ENCODE measurements at places on chromosomes 12 and 14.
A peak's percentile ranks its signal among the peaks of the same experiment; 100 is the strongest.

DNA sequence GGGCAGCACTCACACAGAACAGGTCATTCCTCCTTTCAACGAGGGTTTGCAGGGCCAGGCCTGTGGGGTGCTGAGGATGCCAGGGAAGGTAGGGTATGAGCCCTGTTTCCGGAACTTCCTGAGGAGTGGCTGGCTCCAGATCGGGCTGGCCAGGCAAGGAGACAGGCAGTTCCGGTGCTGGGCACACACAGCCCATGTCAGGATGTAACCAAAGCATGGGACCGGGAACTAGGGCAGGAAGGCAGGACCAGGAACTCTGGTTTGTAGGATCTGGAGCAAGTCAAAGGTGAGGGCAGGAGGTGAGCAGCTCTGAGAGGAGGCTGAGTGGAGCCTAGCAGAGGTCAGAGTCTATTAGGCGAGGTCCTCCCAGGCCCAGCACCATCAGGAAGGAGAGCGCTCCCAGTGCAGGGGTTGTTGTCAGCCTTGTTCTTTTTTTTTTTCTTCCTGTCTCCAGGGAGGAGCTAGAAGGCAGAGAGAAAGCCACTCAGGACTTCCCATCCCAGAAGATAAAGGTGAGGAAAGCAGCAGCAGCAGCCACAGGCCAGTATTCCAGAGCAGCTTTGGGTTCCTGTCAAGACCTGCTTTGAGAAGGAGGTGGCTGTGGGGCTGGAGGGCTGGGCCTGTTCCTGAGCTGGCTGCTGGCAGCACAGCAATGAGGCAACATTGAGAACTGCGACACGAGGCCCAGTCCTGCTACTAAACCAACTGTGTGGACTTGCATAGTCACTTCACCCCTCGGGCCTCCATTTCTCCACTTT is 49.0 kb upstream of the PTGR2 start:
- no peak for DNase-seq

DNA sequence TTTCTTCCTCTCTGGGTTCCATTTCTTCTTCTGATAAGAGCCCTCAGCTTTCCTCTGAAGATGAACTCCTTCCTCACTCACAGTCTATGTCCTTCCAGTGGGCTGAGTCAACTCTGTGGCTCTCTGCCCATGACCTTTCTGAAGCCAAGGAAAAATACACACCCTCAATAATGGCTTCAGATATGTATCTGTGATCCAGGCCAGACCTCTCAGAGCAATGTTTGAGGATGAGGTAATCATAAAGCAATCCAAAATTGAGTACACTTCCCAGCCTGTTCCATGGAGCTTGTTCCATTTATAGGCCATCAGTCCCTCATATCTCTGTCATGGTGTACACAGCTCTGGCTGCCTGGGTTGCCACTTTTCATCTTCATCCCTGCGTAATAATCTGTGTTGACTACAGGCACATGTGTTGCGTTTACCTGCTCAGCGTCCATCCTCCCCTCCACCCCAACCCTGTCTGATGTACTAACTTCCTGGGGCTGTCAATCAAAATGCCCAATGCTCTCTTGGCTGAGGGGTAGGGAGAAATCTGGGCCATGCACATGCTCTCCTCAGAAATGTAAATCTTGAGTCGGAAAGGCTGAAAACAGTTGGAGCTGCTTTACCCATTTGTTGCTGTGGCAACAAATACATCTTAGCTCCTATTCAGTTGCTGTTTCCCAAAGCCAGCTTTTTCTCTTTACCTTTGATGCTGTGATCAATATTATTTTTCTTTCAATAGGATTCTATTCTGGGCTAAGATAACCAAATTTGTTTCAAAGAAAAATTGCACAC is 377.8 kb upstream of the TMEM132C start:
- DNase-seq = no peak

GRCh38 chr14:80211153-80212022 is at the start of gene DIO2:
DIO2 (minus strand) TSS chr14:80211504; CDS start chr14:80211472, 32 bp downstream.
- DNase-seq = peak; percentile 62

GRCh38 chr14:22185191-22185590 is 403.8 kb downstream of the DAD1 start:
- no peak for DNase-seq

- DNase-seq = peak; percentile 88
These were observed 109.9 kb downstream of the NCOR2 start for GRCh38 chr12:124457287-124458219.

- DNase-seq = no peak
These were observed 61.6 kb downstream of the SLC24A4 start for GRCh38 chr14:92384461-92385133.

DNA sequence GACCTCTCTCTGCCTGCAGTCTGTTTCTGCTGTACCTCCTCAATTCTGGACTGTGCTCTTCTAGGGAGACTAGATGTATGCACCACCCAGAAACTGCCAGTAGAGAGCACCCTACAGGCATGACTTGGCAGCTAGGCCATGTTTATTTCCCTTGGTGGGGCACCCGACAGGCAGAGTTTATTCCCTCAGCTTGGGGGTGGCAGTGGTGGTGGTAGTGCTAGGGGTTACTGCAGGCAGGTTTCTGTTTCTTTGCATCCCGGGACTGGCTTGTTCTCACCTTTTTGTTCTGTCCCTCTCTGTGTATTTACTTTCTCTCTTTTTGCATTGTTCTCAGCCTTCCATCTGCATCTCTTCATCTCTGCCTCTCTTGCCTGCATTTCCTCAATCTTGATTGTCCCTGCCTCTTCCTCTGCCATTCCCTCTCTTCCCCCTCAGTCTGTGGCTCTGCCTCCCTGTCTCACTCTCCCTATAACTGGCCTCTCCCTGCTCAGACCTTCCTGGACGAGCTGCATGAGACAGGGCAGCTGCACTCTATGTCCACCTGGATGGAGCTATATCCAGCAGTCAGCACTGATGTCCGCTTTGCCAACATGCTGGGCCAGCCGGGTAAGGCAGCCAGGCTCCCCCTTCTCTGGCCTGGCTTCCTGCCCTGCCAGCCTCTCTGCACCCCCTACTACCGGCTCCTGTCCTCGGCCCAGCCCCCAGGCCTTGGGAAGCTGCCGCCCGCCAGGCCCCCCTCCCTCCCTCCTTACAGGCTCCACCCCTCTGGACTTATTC is 13.8 kb downstream of the PRPF40B start:
- DNase-seq = no peak
